ENCODE measurements at places on chromosomes 3 and 15.

DNA sequence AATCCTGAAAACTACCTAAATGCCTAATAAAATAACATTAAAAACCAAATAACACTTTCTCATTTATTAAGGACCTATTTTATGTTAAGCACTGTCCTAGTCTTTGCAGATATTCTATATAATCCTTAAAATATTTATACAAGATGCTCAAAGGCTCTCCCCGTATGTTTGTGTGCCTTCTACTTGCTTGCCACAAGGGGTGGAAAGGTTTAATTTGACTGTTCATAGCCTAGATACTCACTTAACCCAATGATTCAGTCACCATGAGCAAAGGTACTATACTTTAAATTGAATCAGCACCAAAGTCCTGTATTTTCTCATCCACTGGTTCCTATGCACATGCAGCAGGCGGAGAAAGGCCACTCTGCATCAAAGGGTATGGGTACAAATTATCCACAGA, 32.0 kb downstream of the LSAMP start:
- DNase-seq: no peak

DNA sequence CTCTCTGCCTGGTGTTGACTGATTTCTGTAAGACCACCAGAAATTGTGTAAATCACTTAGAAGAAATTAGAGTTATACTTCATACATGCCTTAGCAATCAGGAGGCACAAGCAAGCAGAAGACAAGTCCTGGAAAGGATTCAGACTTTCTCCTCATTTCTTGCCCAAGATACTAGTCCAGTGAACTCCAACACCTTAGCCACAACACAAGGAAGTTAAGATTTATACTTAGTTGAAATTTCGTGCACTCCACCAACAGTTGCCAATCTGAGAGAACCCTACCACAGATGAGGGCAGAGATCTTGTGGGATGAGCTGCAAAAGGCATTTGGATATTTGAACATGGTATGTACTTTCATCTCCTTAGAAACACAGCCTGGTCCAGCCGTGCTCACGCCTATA, 2.3 kb downstream of the P3H2 start:
- no peak for DNase-seq

GRCh38 chr3:148175214-148175613, 522.5 kb upstream of the AGTR1 start:
- DNase-seq: no peak

- DNase-seq: no peak
Observed at GRCh38 chr3:193816656-193817311, 223.8 kb downstream of the OPA1 start.

GRCh38 chr15:75065851-75066509, 42.6 kb downstream of the PPCDC start:
- no peak for DNase-seq

- no peak for DNase-seq
Observed at GRCh38 chr3:69881051-69881450, 118.5 kb upstream of the SAMMSON start.

- DNase-seq: no peak
Observed at GRCh38 chr3:127484601-127485388, 105.7 kb downstream of the TPRA1 start.

DNA sequence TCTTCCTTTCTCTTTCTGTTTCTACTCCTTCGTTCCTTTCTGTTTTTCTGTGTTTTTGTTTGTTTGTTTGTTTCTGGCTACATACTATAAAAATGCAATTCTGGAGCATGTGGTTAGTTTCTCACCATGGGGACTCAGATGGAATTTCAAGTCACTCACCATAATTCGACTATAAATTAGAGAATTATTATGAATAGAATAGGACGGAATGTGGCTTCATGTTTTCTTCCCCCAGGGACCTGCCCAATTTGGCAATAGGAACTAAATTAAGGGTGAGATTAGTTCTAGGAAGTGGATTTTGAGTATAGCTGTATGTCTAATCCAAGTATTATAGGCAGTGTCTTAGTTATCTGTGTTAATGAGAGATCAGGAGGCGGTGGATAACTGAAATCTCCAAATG, 96.9 kb downstream of the THSD4 start:
- DNase-seq: no peak

GRCh38 chr15:100891307-100892012, 11.8 kb downstream of the ALDH1A3 start:
- DNase-seq: no peak

GRCh38 chr15:70703096-70703878, 60.1 kb downstream of the UACA start:
- no peak for DNase-seq
